Heart right ventricle (tissue), 16 donors: ENCODE measurements at places on chromosomes 1 and 21. TPM values are rescaled to one million over a fixed set of nuclear protein-coding genes. Genes with fewer than 3 reads are reported as not detected.

DNA sequence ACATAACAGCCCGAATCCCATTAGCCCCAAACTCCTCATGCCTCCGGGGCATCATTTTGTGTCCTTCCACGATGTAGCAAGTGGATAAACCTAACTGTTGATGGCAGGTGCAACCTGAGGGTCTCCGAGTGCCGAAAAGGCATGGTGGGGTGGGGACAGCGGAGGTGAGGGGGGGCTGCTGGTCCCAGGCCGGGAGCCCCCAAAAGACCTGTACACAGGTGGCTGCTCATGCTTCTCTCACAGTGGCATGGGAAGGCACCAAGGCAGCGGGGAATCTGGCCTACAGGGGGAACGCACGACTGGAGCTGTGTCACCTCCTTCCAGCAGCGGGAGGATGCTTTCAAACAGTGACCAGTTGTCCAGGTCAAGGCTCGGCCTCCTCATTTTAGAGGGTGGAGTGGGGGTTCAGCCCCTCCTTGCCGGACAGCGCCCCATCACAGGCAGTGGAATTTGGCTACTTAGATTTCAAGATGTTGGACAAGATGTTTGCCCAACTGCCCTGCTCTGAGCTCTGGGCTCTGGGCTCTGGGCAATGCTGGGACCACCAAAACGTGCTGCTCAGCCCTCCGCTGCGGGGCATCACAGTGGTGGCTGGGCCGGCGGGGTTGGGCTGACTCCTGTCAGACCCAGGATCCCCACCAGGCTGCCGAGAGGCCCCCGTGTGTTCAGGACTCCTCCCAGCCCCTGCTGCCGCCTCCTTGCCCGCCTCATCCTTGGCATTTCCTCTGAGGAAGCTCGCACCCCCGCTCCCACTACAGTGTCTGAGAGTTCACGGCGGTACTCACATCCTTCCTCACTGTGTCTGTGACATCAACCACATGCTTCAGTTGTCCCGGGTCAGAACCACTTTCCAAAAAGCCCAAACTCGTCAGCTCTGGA is 7.6 kb downstream of the DNMT3L start:
- no peak for DNase-seq
- H3K27me3 ChIP-seq = no peaks in the 10 kb centered on the region
- H3K27ac ChIP-seq = no peak overlapping the region
- no peak overlapping the region for H3K4me3 ChIP-seq
- no peaks in the 10 kb centered on the region for H3K36me3 ChIP-seq
- no peaks in the 10 kb centered on the region for H3K4me1 ChIP-seq

- H3K4me1 ChIP-seq = peaks cover 17% of the 10 kb centered on the region
- H3K4me3 ChIP-seq = no peak overlapping the region
- H3K27ac ChIP-seq = no peak overlapping the region
Observed at GRCh38 chr1:117654493-117655219, 48.8 kb downstream of the TENT5C start.

DNA sequence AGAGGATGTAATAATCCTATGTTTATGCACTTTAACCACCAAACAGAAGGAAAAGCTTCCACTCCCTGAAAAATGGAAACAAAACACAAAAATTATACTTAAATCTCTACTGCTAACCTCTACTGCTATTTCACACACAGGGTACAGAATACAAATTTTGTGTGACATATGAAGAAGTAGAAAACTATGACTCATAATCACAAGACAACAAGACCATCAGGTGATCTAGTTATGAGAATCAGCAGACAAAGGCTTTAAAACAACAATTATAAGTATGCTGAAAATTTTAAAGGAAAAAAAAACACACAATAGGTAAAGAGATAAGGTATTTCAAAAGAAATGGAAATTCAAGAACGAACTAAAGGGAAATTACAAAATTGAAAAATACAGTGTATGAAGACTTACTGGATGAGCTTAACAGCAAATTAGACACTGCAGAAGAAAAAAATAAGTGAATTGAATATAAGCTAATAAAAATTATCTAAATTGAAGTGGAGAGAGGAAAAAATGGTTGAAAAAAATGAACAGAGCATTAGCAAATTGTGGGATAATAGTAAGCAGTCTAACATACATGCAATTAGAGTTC is 13.6 kb upstream of the NAV1 start:
- H3K4me3 ChIP-seq = no peak overlapping the region
- H3K27me3 ChIP-seq = no peaks in the 10 kb centered on the region
- H3K4me1 ChIP-seq = no peaks in the 10 kb centered on the region
- no peak for DNase-seq
- H3K36me3 ChIP-seq = peaks cover 6% of the 10 kb centered on the region

The COL6A1 gene
- total RNA-seq = 102 TPM

The PEAR1 gene
- 8.4 TPM for total RNA-seq

The AMY2A gene
- total RNA-seq = 0.70 TPM

GRCh38 chr1:165824269-165824643 is 3.2 kb upstream of the UCK2 start:
- H3K36me3 ChIP-seq = no peaks in the 10 kb centered on the region
- no peak for DNase-seq
- no peaks in the 10 kb centered on the region for H3K27me3 ChIP-seq
- no peak overlapping the region for H3K27ac ChIP-seq
- H3K4me1 ChIP-seq = peaks cover 12% of the 10 kb centered on the region

DNA sequence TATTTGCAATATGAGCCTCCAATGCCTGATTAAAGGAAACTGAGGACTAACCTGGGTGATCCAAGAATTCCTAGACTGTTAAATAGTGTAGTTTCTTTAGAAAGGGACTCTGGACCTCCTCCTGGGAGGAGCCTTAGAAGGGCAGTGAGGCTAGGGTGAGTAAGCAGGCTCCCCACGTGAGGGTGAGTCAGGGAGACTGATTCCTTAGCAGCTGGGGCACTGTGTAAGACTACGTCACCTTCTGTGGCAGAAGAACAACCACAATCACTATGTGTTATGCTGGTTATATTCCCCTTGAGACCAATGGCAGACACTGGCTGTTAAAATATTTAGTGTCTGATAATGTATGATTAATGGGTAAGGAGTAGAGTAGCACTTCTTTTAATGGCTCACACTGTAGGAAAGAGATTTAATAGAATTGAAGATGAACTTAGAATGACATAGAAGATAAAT is 53.3 kb upstream of the SYT14 start:
- H3K4me1 ChIP-seq = no peaks in the 10 kb centered on the region
- no peak overlapping the region for H3K27ac ChIP-seq
- peaks cover 28% of the 10 kb centered on the region for H3K27me3 ChIP-seq
- H3K4me3 ChIP-seq = no peak overlapping the region

GRCh38 chr1:236425031-236425663 is 31.1 kb downstream of the EDARADD start:
- no peak overlapping the region for H3K4me3 ChIP-seq
- H3K4me1 ChIP-seq = no peaks in the 10 kb centered on the region
- no peaks in the 10 kb centered on the region for H3K27me3 ChIP-seq
- H3K36me3 ChIP-seq = no peaks in the 10 kb centered on the region
- DNase-seq = no peak

The OR2T2 gene
- not detected for total RNA-seq

DNA sequence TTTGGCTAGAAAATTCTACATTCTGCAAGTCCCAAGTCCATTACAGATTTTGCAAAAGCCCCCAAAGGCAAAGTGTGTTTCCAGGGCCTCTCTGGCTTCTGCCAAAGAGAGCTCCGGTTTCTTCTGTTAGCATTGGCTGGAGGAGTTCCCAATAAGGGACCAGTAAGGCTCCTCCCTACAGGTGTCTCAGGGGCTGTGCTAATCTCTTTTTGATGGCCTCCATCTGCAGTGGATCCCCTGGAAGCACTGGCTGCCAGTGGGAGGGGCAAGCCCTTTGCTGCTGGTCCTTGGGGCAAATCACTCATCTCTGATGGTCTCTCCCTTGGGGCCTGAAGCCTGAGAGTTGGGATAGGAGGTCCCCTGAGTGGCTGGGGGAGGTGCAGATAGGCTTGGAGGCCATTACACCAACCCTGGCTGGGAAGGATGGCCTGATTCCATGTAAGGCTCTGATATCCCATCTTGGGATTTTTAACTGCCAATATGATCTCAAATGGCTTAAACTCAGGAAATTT is 89.1 kb upstream of the USP24 start:
- H3K27me3 ChIP-seq = no peaks in the 10 kb centered on the region
- no peak overlapping the region for H3K27ac ChIP-seq
- no peaks in the 10 kb centered on the region for H3K36me3 ChIP-seq

DNA sequence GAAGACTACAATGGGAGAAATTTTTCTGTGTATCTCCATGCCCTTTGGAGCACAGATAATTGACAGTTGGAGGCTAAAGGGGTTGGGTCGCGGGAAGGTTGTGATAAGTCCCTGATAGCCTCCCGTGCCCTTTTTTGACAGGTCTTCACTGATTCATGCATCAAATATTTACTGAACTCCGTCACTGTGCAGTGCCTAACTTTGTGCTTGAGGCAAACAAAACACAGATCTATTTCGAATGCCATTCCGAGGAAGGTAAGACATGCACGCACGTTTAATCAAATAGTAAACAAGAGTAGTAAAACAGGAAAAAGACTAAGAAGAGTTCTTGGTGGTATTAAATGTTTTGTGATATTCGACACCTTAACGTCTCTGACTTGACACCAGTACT is 494 bp upstream of the PIP5K1A start:
- H3K4me1 ChIP-seq = peaks cover 55% of the 10 kb centered on the region
- H3K36me3 ChIP-seq = no peaks in the 10 kb centered on the region
- H3K27me3 ChIP-seq = no peaks in the 10 kb centered on the region

- peak overlapping the region; percentile 92 for H3K27ac ChIP-seq
- no peak for DNase-seq
- no peaks in the 10 kb centered on the region for H3K36me3 ChIP-seq
- no peaks in the 10 kb centered on the region for H3K27me3 ChIP-seq
- H3K4me3 ChIP-seq = peak overlapping the region; percentile 83
Observed at GRCh38 chr1:32073299-32074229, 825 bp downstream of the TMEM39B start.

DNA sequence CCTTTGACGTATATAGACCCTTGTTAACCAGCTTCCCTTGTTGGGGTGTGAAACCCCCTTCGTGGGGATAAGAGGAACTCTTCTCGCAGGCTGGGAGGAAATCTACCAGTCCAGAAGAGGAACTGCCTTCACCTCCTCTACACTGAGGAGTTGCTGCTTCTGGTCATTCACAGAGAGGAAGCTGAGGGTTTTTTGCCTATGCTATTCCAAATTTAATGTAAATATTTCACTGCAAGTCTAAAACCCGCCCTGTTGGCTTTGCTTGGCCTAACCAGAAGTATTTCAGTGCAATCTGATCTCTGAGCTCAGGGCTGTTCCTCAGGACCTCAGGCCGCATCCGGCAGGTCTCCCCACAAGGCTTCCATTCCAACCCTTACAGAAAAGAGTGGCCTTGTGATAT is 150.1 kb downstream of the HIVEP3 start:
- no peak overlapping the region for H3K4me3 ChIP-seq
- H3K36me3 ChIP-seq = no peaks in the 10 kb centered on the region
- no peak overlapping the region for H3K27ac ChIP-seq
- no peak for DNase-seq
- peaks cover 21% of the 10 kb centered on the region for H3K4me1 ChIP-seq

DNA sequence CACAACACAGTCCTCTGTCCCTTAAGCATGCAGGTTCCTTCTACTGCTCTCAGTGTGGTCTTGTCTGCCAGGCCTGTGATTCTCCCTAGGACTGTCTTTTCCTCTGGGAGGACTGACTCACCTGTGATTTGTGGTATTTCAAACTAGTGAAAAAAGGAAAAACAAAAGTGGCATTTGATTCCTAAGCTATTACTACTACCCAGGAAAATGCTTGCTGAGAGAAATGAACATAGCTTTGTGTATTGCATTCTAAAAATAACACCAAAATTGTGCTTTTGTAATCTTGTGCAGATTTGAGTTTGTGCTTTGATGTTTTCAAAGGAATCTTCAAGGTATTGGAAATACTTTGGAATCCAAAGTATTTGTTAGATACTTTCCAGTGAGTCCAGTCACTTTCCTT is 57.0 kb downstream of the GPR161 start:
- peaks cover 40% of the 10 kb centered on the region for H3K4me1 ChIP-seq
- no peaks in the 10 kb centered on the region for H3K27me3 ChIP-seq
- no peak for DNase-seq
- peaks cover 57% of the 10 kb centered on the region for H3K36me3 ChIP-seq
- no peak overlapping the region for H3K27ac ChIP-seq
